ENCODE measurements at places on chromosomes 1 and 21. TPM values are rescaled to one million over a fixed set of nuclear protein-coding genes. Genes with fewer than 3 reads are reported as not detected.

FAM72C gene
- 1.2 TPM for total RNA-seq

C1QB gene
- total RNA-seq = 5.3 TPM

DCDC2B gene
- total RNA-seq = not detected

IL12RB2 gene
- 7.3 TPM for total RNA-seq

NBL1 gene
- total RNA-seq = 33.0 TPM

RGS2 gene
- 55.4 TPM for total RNA-seq

OR2T11 gene
- total RNA-seq = not detected

LGALS8 gene
- total RNA-seq = 66.0 TPM

HRNR gene
- total RNA-seq = not detected

FLG2 gene
- total RNA-seq = not detected

KCND3 gene
- 10.6 TPM for total RNA-seq

SPRR3 gene
- total RNA-seq = not detected

ASAP3 gene
- 7.7 TPM for total RNA-seq

PIGK gene
- total RNA-seq = 26.5 TPM

SPRTN gene
- 14.3 TPM for total RNA-seq

LAMC1 gene
- 29.3 TPM for total RNA-seq

IVL gene
- not detected for total RNA-seq

RNF186 gene
- total RNA-seq = not detected

PYHIN1 gene
- not detected for total RNA-seq

PRAMEF33 gene
- total RNA-seq = not detected

OR2G3 gene
- total RNA-seq = not detected

CD1C gene
- under 0.01 TPM for total RNA-seq

PPP1R8 gene
- 80.7 TPM for total RNA-seq

BRDT gene
- total RNA-seq = not detected

CRYBG2 gene
- total RNA-seq = 0.41 TPM

OR2L2 gene
- total RNA-seq = 0.41 TPM

PROX1 gene
- 6.5 TPM for total RNA-seq

ZMYND12 gene
- not detected for total RNA-seq

SERBP1 gene
- total RNA-seq = 152 TPM

TRIM63 gene
- total RNA-seq = not detected

KLHDC8A gene
- 16.7 TPM for total RNA-seq

GNAT2 gene
- total RNA-seq = not detected

KRTAP11-1 gene
- not detected for total RNA-seq

Data from frontal cortex (tissue), 4 donors.